ENCODE measurements at places on chromosomes 16 and 17.
A peak's percentile ranks its signal among the peaks of the same experiment; 100 is the strongest.

DNA sequence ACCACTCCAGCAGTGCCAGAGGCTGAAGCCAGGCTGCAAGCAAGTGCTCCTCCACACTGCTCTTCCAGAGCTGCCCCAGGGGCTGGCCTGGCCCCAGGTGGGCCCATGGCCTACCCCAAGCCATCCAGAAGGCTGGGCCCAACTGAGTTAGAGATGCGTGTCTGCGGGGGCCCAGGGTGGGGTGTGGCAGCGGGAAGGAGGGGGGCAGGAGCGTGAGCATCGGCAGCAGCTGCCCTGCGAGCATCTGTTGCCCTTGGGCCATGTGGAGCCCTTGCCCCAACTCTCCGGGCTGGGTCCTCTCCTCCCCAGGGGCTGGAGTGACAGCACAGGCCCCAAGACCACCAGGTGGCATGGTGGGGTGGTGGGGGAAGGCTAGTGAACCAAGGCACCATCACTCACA lies 7.3 kb upstream of the SREBF1 start:
- DNase-seq: no peak

GRCh38 chr17:18018411-18018921 lies 20.5 kb downstream of the ATPAF2 start:
- DNase-seq: no peak

- DNase-seq: no peak
Measured at GRCh38 chr17:34613064-34614019, 34.0 kb downstream of the TMEM132E start.

GRCh38 chr16:1865902-1866690 lies 5.9 kb downstream of the MEIOB start:
- DNase-seq: no peak

DNA sequence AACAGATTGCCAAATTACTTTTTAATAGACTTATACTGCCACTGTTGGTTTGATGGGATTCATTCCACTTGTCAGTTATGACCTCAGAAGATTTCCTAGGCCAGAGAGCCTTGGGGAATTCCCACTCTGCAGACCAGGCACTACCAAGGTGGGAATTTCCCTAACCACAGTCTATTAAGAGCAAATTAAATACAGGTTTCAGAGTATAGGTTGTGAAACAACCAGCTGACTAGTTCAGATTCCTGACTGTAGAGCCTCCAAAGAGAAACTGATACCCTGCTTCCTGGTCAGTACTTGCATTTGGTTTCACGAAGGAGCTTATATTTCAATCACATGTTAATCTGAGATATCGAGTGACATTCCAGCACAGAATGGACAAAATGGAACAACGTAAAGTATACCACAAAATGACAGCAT lies 186.5 kb downstream of the STX8 start:
- no peak for DNase-seq

GRCh38 chr17:62614142-62614541 lies 13.3 kb upstream of the MRC2 start:
- DNase-seq: no peak

DNA sequence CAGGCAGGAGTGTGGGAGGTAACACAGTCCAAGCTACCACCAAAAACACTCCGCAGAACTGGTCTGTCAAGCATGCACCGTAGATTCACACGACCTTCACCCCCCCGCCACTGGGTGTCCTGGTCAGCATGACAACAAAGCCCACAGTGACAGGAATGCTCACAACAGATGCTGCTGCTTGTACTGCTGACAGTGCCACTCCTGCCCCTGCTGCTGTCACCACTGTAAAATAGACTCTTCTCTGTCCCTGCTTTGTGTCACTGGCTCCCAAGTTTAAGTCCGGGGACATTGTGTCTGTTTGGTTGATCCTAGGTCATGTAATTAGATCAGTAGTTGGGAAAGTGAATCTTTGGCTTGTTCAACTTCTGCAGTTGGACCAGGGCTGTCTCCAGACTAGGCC lies 7.0 kb upstream of the ODF4 start:
- DNase-seq: no peak

DNA sequence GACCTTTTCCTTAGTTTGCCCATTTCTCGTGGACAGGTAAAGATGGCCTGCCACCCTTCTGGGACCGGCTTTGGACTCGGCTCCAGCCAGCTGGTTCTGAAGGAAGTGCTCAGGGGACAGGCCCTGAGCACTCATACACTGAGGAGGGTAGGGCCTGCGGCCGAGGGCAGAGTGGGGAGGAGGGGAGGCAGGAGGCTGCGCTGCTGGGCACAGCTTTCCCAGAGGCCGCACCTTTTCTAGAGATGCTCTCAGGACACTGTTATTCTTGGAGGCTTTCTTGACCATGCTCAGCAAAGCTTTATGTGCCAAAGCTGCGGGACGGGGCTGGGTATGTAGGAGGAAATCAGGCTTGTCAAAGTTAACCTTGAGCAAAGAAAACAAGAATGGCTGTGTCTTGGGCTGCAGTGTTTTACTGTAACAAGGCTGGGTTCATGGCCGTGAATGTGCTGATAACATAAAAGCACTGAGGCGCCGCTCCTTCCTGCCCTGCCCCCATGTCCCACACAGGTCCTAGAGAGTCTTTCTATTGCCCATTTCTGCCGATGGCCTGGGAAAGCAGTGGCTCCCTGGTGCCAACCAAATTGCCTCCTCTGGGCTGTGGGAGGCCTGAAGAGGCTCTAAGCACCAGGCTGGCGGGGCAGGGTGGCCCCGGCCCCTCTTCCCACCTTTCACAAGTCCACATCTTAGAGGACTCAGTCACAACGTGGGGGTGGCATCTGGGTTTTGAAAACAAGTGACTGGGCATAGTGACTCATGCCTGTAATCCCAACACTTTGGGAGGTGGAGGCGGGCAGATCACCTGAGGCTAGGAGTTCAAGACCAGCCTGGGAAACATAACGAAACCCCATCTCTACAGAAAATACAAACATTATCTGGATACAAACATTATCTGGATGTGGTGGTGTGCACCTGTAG lies 22.3 kb upstream of the TIMP2 start:
- DNase-seq: no peak

DNA sequence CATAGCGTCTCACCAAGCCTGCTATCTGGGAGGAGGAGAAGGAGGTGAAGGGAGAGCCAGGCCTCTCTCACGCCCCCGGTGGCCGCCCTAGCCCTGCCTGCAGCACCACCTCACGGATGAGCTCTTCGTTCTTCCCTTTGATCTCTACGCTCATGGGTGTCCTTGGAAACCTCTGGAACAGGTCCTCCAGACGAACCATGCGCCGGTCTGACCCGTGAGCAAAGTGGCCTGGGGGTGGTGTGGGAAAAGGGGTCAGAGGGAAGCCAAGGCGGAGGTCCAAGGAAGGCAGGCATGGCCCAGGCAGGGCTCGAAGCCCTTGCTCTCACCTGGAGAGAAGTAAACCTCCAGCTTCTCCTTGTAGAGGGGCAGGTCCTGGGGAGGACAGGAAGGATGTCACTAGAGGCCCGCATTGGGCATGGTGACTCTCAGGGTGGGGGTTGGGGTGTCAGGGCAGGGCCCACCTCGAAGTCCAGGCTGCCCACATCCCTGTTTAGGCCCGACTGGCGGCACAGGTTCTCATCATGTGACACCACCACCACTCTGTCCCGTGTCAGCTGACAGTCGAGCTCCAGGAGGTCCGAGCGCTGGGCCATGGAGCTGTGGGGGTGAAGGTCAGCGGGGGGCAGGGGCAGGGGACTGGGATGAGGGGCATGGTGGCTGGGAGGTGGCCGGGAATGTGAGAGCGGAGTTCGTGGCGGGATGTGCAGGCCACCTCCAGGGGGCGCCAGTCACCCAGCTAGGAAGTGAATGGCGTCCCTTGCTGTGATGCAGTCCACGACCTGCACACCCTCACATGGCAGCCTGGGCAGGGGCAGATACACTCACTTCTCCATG lies 923 bp downstream of the GDPD3 start:
- DNase-seq: peak; percentile 54

DNA sequence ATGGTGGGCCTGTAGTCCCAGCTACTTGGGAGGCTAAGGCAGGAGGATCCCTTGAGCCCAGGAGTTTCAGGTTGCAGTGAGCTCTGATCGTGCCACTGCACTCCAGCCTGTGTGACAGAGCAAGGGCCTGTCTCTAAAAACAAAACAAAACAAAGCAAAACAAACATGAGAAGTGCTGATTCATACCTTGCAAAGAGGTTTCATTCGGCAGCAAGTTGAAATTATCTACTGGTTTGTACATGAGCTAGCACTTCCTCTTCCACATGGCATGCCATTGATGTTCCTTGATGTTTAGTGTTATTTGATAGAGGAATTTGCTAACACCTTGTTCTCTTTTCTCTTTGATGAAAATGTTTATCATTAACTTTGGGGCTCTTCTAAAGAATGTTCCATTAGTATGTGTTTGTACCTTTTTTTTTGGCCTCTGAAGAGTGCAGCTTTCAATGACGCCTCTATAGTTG lies 50.6 kb downstream of the SPECC1 start:
- DNase-seq: no peak

DNA sequence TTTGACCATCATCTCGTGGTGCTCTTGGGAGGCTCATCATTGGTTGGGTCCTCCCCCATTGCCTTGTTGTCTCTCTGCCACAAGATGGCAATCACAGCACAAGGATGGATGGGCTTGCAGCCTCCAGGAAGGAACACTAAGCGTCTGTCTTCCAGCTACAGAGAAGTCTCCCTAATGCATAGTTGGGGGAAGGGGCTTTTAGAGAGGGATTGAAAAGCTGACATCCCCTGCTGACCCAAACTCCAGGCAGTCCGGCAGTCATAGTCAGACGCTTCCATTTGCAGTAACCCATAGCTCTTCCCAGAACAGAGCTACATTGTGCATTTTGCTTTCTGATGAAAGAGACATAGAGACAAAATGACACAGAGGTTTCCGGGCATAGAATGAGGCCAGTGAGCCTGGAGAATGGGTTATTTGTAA lies 111.4 kb downstream of the UTP18 start:
- no peak for DNase-seq

DNA sequence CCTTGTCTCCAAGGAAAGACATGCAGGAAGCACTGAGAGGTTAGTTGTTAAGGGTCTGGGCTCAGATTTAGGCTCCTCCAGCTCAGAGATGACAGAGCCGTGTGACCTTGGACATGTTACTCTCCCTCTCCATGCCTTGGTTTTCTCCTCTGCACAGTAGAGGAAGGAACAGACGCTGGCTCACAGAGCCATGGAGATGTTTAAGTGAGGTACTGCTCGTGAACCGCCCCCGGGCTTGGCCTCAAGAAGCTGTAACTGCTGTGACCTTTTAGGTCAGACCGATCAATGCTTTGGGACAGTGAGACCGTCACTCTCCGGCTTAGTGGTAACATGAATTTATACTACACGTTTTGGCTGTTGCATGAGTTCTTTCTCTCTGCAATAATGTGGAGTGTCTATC lies 197.4 kb downstream of the C16orf95 start:
- DNase-seq: no peak

DNA sequence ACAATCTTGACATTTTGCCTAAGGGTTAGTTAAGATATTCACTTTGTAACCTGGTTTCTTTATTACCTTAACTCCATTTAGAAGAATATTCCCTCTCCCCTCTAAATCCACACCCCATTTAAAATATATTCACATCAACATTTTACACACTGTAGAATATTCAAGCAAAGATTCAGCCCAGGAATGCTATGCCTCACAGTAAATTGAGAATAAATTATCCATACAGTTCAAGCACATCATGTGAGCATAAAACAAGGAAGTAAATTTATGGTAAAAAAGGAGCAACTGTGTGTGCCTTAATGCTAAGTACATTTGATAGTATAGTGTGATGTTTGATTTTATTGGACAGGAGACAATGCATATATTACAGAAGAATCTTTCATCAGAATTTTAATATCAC lies 806.6 kb upstream of the KIF2B start:
- DNase-seq: no peak

DNA sequence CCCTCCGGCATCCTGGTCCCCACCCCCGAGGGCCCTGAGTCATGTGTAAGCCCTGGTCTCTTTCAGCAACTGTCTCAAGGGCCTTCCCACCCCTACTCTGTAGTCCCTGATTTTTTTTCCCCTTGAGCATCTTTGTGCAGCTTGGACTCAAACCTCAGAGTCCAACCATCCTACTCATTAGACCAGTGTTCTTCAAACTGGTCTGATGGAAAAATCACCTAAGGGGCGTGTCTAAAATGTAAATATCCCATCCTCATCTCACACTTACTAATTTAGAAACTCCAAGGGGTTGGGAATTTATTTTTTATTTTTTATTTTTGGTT lies 624 bp downstream of the G6PC3 start:
- DNase-seq: no peak

GRCh38 chr16:56340416-56340815 lies 84.9 kb downstream of the AMFR start:
- no peak for DNase-seq

GRCh38 chr17:37657202-37657601 lies 14.0 kb upstream of the DDX52 start:
- DNase-seq: no peak

GRCh38 chr17:68349157-68349556 lies 57.9 kb downstream of the ARSG start:
- no peak for DNase-seq

DNA sequence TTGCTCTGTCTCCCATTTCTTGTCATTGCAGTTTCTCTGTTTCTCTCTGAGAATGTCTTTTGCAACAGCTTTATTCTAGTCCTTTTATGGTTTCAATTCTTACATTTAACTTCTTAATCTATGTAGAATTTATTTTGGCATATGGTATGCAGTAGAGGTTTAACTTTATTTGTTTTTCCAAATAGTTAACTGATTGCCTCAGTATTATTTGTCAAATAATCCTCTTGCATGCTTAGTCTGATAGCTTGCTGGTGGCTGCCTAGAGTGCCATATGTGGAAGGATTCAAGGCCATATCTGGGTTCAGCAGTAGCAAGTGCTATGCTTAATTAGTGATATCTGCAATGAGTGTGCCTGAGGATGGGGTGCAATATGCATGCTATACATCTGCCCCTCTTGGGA lies 6.9 kb downstream of the SNTB2 start:
- no peak for DNase-seq

- no peak for DNase-seq
Measured at GRCh38 chr16:25126820-25127232, 15.3 kb downstream of the LCMT1 start.

DNA sequence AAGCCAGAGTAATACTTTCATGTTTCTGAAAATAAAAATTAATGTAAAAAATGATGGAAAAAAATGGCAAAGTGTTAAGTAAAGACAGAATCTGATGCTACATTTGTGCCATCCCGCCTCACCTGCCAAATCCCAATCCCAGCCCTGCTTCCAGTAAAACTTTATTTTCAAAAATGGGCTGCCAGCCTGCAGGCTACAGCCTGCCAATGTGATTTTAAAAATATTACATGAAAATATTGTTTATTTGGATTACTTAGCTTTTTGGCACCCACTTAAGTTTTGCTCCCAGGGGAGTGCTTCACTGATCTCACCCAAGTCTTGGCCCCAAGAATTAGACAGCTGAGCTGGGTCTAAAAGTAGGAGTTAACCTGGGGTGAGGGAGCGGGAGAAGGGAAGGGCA lies 112.8 kb downstream of the C16orf78 start:
- DNase-seq: no peak

GRCh38 chr16:24980077-24980793 lies 34.9 kb downstream of the ARHGAP17 start:
- DNase-seq: no peak

- no peak for DNase-seq
Measured at GRCh38 chr17:4934173-4934979, 2.3 kb downstream of the GP1BA start.

GRCh38 chr16:81708266-81709015 lies 70.7 kb upstream of the PLCG2 start:
- DNase-seq: no peak

All from stimulated activated CD8-positive, alpha-beta memory T cell treated with anti-CD3 and anti-CD28 coated beads, Interleukin-15, amount 100 ng/mL, for 24 hours (primary cell).